ENCODE measurements at places on chromosomes 12 and 14.
A peak's percentile ranks its signal among the peaks of the same experiment; 100 is the strongest.

DNA sequence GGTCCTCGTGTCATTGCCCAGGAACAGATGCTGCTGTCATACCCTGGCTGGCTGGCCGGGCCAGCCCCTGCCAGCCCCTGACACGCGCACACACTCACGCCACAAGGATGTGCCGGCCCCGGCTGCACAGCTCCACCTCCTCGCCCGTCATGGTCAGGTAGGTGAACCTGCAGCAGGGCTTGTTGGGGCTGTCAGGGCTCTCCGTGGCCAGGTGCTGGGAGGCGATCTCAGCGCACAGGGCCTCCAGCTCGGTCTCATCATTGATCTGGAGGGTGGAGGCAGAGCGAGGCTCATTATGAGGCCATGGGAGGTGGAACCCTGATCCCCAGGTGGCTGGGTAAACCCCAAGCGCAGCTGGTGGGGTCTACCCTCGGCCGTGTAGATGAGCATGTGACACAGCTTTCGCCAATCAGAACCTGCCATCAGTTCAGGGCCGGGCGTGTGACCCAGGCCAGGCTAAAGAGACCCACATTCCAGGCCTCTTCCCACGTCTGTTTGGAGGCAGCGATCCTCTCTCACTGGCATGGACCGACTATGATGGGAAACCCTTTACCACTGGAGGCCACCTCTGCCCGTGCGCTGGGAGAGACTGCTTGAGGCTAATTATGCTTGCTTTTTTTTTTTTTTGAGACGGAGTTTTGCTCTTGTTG lies 38.8 kb downstream of the TRAFD1 start:
- no peak for DNase-seq

- no peak for DNase-seq
Observed at GRCh38 chr12:93802293-93802692, 125.1 kb downstream of the CRADD start.

- DNase-seq, result no peak
Observed at GRCh38 chr12:7321624-7322023, 17.8 kb downstream of the ACSM4 start.

DNA sequence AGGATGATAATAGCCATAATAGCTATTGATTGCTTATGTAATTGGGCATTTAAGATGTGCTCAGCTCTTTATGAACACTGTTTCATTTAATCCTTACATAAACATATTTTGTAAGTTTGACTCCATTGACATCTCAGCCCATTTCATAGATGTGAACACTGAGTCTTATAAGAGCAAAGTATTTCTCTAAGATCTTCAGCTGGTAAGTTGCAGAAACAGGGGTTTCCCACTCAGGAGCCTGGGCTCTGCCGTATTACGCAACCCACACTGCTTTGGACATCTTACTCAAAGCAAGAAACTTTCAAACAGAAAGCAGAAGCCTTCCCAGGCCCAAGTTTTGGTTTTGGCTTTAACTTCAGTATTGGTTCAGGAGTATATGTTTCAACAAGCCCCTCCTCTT lies 705.1 kb downstream of the MED13L start:
- DNase-seq, result peak; percentile 1

GRCh38 chr14:103139132-103140025 lies 16.1 kb downstream of the TNFAIP2 start:
- no peak for DNase-seq

GRCh38 chr14:55697414-55697861 lies 117.4 kb downstream of the KTN1 start:
- no peak for DNase-seq

- no peak for DNase-seq
Observed at GRCh38 chr12:108571609-108572165, 9.3 kb downstream of the ISCU start.

GRCh38 chr12:108634341-108634751 lies 652 bp upstream of the SELPLG start:
- no peak for DNase-seq

GRCh38 chr14:22509751-22510300 lies 79.2 kb downstream of the DAD1 start:
- no peak for DNase-seq

DNA sequence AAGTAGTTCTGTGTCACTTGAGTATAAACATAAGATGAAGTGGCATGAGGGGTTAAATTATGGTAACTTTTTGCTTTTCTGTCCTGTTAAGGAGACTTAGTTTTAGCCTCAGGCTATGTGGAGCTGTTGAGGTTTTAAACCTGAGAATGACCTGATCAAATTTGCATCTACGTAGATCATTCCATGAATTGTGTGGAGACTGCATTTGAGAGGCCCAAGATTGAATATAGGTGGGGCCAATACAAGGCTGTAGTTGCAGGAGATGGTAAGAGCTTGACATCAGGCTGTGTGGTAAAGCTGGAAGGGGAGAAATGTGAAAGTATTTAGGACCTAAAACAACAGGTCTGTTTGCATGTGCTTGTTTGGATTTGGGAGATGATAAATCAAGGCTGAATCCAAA lies 249.5 kb downstream of the SLC16A7 start:
- DNase-seq, result no peak

Measured in AG09309 (cell line).